ENCODE measurements at places on chromosomes 3 and 15. TPM values are rescaled to one million over a fixed set of nuclear protein-coding genes. Genes with fewer than 3 reads are reported as not detected.

ALDH1A3 gene
- polyA plus RNA-seq: 5.6 TPM

CCDC14 gene
- polyA plus RNA-seq: 177 TPM

SOX2 gene
- polyA plus RNA-seq: 0.37 TPM

EPHA6 gene
- 0.64 TPM for polyA plus RNA-seq

ELL3 gene
- polyA plus RNA-seq: 5.1 TPM

DPPA2 gene
- polyA plus RNA-seq: 1.0 TPM

- DNase-seq: no peak
Observed at GRCh38 chr15:63603516-63603915, 6.3 kb downstream of the FBXL22 start.

- DNase-seq: no peak
Observed at GRCh38 chr3:172343117-172343516, 105.1 kb downstream of the GHSR start.

DNA sequence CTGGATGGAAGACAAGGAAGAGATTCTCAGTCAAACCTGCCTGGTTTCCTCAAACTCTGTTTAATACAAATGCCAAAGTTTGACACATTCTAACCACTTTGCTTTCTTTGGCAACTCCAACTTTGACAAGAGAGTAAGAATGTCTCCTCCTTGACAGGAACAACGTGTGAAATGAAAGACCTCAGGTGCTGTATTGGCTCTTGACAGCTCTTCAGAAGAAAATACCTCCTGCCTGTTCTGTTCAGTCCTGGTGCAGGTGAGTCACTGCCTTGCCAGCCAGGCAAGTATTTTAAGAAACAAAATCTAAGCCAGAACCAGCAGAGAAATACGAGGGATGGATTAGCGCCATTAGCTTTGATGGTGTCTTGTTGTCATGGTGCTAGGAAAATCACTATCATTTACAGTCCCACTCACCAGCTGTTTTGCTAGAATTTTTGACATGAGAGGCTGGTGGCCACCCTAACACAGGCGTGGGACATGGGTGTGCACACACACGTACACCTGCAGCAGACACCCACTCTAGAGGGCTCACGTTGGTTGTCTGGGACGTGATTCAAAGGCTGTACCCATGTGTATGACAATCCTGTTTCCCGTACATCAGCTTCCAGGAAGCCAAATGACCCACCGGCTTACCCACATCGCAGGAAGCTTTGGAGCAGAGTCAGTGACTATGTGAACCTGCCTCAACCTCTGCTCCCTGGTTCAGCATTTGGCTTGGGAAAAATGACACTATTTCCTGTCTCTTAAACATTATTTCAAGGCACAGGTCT, 60.4 kb downstream of the CCNL1 start:
- no peak for DNase-seq

DNA sequence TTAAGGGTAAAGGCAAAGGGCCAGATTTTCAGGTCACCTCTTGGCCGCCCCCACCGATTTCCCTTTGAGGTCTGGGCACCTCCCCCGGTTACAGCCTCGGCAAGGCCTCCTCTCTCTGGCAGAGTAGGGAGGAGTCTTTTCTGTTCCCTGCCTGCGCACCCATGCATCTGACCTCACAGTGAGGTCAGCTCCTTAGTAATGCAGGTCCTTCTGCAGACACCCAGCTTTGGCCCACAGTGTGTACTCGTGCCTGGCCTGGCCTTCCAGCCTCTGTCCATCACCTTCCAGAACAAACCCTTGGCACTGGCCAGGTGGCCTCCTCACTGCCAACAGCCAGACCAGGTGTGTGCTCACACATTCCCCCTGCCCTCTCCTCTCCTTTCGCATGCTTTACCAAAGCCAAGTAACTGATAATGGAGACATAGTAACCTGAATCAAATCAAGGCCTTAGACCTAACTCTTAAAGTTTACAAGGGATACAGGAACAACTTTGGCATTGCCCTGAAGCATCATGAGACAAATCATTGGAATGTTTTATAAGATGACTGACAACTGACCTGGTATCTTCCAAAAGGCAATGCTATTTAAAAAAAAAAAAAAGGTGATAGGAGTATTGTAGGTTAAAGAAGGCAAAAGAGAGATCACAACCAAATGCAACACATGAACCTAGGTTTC, 61.3 kb downstream of the CORO2B start:
- no peak for DNase-seq

DNA sequence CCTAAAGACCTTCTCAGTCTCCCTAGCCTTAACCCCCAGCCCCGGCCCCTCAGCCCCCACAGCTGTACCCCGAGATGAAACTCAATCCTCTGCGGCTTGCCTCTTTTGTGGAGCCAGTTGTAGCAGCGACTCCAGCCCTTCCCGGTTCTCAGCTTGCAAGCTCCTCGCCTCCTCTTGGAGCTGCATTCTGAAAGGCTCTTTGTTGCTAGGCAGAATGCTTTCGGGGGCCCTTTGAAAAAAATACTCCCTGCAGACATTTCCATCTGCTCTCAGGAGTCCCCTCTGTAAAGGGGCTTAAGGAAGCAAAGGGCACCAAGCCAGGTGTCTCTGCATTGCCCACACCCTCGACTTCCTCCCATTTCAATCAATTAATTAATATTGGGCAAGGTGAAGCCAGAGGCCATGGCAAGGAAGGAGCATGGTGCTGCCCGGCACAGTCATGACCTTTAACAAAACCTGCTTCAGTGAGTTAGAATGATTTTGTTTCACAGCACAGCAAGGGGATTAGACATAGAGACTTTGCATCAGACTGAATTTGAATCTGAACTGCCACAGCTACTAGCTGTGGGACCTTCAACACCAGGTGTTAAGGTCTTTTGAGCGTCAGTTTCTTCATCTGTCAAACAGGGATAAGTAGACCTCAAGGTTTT, 65.5 kb downstream of the SRGAP3 start:
- no peak for DNase-seq

- no peak for DNase-seq
Observed at GRCh38 chr15:39266890-39267289, 314.0 kb upstream of the THBS1 start.

DNA sequence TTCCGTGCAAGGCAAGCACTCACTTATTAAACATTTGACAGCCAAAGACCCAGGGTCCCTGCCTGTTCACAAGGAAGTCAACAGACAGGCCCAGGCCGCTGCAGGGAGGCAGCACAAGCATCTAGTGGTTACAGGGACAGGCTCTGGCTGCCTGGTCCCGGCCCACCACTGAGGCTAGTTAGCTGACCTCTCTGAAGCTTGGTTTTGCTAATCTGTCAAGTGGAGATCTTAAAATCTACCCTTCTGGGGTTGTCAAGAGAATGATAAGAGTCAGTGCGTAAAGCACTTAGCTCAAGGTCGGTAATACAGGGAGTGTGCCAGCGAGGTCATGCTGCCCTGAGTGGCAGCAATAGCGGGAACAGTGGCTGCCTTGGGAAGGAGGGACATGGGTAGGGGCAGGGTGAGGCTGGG, 6.0 kb downstream of the GNB5 start:
- DNase-seq: no peak

- no peak for DNase-seq
Observed at GRCh38 chr3:182451871-182452270, 341.4 kb upstream of the ATP11B start.

GRCh38 chr3:136952292-136952691, 5.5 kb upstream of the IL20RB start:
- DNase-seq: no peak

DNA sequence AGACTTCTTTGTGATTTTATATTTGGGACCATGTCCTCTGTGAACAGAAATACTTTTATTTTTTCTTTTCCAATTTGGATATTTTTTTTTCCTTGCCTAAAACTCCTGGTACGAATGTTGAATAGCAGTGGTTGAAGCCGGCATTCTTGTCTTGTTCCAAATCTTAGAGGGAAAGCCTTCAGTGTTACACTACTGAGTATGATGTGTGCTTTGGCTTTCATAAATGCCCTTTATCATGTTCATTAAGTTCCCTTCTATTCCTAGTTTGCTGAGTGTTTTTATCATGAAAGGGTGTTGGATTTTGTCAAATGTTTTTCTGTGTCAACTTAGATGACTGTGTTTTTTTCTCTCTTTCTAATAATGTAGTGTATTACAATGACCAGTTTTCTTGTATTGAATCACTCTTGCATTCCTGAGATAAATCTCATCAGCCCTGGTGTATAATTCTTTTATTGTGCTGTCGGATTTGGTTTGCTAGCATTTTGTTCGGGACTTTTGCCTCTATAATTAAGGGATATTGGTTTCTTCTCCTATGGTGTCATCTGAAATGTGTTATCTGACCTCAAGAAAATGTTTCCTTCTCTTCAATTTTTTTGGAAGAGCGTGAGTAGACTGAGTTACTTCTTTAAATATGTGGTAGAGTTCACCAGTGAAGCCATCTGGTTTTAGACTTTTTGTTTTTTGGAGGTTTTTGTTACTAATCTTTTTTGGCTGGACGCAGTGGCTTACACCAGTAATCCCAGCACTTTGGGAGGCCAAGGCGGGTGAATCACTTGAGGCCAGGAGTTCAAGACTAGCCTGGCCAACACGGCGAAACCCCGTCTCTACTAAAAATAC, 33.3 kb downstream of the MAP1A start:
- DNase-seq: no peak

DNA sequence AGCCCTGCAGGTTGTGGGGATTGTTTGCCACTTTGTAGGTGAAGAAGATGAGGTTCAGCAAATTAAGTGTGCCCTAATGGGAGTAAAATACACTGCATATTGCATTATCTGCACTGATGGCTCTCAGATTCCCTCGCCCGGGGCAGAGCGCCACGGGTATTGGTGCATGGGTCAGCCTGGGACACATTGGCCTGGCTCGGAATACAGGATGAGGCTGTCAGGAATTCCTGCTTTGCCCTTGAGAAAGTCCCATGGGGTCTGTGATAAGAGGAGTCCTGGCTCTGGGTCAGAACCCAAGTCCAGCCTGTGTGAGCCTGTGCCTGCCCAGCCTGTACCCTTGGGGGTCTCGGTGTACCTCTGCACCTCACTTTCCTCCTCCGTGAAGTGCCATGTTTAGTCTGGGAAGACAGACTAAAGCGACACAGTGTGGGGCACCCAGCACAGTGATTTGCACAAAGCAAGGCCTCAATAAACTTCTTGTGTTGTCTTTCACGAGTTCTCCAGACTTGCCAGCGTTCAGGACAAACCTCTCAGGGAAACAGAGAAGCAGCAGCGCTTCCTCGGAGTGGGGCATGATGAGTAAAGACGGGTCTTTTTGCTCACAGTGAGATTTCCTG, 107.6 kb downstream of the LRRK1 start:
- DNase-seq: no peak

GRCh38 chr3:54121414-54122323, 683 bp upstream of the CACNA2D3 start:
- DNase-seq: no peak

GRCh38 chr3:100163787-100164186, 49.5 kb upstream of the FILIP1L start:
- no peak for DNase-seq

DNA sequence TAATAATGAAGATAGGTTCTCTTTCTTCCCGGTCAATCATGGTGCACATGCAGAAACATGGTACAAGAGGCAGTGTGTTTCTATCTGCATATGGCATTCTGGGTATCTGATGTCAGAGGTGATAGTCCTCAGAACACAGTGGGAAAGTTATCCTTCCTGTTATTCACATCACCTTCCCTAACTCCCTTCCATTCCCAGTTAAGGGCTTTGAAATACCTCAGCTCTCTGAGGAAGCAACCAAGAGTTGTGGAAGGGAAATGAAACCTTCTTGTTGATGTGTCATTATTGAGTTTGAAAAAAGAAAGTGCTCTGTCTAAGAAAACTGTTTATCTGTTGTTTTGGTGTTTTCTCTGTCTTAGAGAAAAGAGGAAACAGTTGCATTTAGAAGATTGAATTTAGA, 21.9 kb upstream of the P2RY13 start:
- DNase-seq: no peak

DNA sequence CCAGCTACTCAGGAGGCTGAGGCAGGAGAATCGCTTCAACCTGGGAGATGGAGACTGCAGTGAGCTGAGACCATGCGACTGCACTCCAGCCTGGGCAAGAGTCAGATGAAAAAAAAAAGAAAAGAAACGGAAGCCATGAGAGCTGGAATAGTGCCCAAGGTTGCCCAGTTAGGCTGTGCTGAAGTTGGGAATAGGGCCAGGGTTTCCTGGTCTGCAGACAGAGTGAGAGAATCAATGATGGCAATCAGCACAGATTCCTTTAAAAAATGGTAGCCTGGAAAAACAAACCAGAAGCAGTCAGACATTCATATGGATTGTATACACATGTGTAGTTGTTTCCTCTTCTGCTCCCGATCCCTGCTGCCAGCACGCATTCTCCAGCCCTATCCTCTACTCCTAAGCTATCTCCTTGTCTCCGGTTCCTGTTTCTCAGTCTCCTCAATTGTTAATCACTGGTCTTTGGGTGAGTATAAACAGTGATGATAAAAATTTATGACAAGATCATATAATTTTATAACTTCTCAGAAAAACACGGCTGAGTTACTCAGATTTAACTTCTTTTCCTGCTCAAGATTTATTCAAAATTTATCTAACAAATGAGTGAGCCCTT, 316.2 kb upstream of the UMPS start:
- DNase-seq: no peak

DNA sequence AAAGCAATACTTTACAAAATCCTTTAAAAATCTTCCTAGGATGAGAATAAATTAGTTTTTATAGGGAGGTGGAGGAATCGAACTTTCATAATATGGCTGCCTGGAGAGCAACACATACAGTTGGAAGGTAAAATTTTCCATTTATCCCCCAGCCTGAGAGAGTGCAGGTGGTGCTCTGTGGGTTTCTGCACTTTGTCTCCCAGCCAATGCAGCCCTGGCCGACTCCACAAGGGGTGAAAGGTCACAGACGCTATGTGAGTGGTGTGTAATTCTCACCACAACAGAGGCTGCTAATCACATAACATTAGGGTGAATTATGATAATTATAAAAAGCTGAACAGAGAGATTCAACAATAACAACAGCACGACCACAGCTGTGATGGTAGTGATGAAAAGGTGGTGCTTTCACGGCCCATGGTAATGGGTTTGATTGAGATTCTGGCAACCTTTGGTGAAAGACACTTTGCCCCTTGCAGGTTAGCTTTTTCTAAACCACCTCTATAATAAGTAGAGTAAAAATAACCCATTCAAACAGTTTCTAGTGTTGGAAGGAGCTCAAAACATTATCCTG, 30.1 kb upstream of the NANOGP8 start:
- no peak for DNase-seq

DNA sequence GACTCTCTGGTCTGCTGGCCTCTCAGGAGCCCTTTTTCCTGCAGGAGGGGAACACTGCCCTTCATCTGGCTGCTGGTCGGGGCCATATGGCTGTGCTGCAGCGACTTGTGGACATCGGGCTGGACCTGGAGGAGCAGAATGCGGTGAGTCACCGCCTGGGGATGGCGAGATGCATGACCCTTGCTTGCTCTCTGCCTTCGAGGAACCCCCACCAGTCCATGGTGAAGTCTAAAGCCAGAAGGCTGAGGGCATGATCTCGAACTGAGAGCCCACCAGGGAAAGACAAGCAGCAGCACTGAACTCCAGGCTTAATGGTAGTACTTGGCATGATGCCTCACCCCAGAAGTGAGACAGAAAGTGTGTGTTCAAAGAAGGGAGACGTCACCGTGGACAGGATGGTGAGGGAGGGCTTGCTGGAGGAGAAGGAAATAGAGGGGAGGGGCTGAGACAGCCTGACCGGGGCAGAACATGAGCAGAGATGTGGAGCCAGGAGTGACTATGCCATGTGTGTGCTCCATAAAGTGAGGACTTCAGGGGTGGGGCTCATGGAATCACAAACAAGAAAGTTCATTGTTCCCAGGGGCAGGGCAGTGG, 19.2 kb downstream of the ANKDD1A start:
- DNase-seq: no peak

All from left renal cortex interstitium (tissue), 4 donors.